ENCODE measurements at places on chromosomes 11 and 22.

DNA sequence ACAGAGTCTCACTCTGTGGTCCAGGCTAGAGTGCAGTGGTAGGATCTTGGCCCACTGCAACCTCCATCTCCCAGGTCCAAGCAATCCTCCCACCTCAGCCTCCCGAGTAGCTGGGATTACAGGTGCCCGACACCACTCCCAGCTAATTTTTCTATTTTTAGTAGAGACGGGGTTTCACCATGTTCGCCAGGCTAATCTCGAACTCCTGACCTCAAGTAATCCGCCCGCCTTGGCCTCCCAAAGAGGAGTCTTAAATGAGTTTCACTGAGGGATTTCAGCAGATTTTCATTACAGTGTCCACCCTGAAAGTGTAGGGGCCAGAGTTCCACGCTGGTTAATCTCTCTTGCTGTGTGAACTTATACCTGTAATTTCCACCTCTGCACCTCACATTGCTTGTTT is 412 bp upstream of the RPS3 start:
- no peak for DNase-seq

- DNase-seq, result no peak
These were observed 270.2 kb downstream of the CTTN start for GRCh38 chr11:70668204-70669202.

DNA sequence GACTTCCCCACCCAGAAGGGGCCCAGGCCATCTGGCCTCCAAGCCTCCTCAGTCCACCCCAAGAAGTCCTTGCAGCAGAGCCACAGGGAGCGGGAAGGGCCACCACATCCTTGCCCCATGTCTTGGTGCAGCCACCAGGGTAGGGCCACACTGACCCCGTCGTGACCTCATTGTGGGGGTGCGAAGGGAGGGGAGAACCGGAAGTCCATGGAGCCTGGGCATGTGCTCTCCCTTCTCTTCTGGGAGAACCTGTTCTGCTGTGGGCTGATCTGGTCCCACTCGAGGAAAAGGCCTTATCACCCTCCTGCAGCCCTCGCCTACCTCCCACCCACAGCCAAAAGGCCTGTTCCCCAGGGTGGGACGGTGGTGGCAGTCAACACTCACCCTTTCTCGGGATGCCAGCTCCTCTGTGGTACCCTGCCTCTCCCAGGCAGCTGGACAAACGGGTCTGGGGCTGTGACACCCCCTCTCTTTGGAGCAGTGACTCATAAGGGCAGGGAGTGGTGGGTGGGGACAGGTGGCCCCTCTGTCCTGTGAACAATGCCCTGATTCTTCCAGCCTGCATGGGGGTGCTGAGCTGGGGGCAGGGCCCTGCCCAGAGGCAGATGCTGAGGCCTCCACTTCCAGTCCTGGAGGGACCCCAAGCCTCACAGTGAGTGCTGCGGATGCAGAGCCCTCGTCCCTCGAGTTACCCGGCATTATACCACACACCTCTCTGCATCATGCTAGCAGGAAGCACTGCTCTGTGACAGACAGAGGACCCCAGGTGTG is 14.6 kb upstream of the CTSD start:
- DNase-seq, result no peak

- no peak for DNase-seq
These were observed 23.7 kb downstream of the ADAMTS8 start for GRCh38 chr11:130404727-130405126.

DNA sequence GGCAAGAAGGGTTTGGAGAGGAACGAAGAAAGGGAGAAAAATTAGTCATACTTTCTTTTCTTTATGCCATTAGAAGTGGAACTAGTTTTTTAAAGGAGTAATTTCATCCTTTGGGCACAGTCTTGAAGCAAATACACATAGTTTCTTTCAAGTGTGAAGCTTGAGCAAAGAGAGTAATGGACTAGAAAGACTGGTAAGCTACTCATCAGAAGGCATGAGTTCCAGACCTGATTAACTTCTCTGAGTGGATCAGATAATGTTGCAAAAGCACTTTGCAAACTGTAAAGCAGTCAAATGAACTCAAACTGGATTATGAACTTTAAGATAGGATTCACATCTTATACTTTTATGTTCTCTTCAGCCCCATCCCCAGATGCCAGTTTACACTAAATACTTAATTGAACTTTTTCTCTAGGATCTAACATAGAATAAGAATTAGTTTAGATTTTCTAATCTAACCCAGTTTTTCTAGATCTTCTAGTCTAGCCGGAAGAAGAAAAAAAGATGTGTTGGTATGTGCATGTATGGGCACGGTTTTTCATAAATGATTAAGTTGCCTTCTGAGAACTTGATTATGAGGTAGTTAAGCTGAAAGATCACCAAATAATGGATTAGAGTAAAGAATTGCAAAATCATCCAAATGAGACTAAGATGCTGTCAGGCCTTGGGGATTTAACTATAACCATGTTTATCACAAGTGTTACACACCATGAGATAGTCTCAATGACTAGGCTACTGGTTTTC is 2.5 kb downstream of the DDIAS start:
- no peak for DNase-seq

DNA sequence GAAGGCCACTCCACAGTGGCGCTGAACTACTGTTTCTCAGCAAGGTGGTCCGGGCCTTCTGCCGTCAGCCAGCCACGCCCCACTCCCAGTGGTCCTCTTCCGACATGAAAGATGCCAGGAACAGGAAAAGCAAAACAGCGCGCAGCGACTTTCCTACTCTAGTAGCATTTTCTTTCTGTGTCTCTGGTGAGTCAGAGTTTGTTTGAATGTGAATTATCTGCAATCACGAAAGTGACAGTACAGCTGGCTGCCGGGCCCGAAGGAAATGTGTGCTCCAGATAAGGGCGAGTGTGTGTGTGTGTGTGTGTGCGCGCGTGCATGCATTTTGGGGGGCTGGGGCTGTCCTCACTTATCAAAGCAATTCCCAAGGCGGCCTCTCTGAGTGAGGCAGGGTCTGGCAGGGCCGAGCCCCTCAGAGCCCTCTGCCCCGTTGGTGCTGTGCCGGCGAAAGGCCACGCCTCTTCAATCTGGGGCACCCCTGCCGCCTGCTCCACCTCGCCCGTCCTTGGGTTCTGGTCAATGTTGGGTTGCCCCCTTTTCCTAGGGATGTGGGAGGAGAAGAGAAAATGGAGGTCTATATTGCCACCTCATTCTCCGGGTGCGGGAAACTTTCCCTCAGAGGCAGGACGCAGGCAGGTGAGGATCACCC is 288.5 kb downstream of the KIRREL3 start:
- DNase-seq, result no peak

- DNase-seq, result no peak
These were observed 987.3 kb downstream of the BRD1 start for GRCh38 chr22:48840112-48840949.

DNA sequence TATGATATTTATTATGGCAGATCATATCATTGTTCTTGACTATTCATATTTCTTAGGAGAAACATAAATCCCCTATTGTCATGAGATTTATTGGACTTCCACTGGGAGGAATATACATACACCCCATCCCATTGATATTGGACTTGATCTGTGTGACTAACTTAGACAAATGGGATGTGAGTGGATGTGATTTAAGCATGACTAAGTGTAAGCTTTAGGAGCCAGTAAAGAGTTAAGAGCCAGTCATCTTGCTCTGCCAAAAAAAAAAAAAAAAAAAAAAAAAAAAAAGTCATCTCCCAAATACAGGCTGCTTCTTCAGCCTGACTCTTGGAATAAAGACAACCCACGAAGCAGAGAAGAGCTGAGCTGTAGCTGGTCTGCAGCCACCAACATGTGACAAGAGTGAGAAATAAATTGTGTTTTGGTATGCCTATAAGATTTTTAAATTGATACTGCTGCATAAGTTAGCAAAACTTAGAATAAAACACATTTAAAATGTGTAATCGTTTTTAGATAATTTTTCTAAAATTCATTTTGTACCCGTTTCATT is 595.0 kb upstream of the LRRC4C start:
- no peak for DNase-seq

- no peak for DNase-seq
These were observed 37.4 kb downstream of the PRR5L start for GRCh38 chr11:36333468-36333867.

- DNase-seq, result no peak
These were observed 450.1 kb upstream of the B3GAT1 start for GRCh38 chr11:134862105-134862502.

- DNase-seq, result no peak
These were observed 9.1 kb downstream of the PIWIL4 start for GRCh38 chr11:94576306-94576705.

DNA sequence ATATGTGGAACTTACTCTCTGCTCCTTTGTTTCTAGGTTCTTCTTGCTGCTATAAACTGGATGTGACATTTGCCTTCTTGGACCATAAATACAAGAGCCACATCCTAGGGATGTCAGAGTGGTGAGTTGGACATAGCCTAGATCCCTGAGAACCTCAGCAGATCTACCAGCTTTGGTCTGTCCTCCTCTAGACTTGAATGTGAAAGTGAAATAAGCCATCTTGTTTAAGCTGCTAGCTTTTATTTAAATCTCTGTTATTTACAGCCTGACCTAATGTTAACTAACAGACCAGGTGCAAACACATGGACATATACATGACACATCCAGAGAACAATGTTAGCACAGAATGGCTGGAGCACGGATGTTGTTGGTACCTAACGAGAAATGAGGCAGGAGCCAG is 36.0 kb downstream of the SLN start:
- DNase-seq, result no peak

- DNase-seq, result no peak
These were observed 23.7 kb downstream of the JAML start for GRCh38 chr11:118200901-118201680.

GRCh38 chr11:131254254-131254653 is 116.2 kb upstream of the NTM start:
- no peak for DNase-seq

- no peak for DNase-seq
These were observed 11.9 kb downstream of the RIC3 start for GRCh38 chr11:8156877-8157276.

DNA sequence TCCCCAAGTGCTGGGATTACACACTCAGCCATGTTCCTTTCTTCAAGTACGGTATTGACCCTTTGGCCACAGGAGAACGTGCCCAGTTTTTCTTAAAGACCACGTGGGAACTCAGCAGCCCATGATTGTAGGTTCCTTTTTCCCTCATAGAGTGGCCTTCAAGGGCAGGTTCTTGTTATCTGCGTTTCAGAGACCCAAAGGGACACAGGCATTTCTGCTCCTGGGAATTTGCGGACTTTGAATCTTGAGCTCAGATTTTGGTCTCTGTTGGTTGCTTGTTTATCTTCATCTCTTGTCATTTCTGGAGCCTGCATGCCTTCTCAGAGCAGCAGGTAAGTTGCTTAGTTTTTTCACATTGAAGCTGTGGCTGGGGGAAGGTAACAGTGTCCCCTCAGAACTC is 12.0 kb downstream of the MARK2 start:
- DNase-seq, result no peak

GRCh38 chr11:117563556-117563955 is 233.5 kb downstream of the DSCAML1 start:
- DNase-seq, result no peak

- no peak for DNase-seq
These were observed 1.5 kb downstream of the OR5A1 start for GRCh38 chr11:59437770-59438169.

- DNase-seq, result no peak
These were observed 24.2 kb downstream of the MRE11 start for GRCh38 chr11:94469416-94469815.

DNA sequence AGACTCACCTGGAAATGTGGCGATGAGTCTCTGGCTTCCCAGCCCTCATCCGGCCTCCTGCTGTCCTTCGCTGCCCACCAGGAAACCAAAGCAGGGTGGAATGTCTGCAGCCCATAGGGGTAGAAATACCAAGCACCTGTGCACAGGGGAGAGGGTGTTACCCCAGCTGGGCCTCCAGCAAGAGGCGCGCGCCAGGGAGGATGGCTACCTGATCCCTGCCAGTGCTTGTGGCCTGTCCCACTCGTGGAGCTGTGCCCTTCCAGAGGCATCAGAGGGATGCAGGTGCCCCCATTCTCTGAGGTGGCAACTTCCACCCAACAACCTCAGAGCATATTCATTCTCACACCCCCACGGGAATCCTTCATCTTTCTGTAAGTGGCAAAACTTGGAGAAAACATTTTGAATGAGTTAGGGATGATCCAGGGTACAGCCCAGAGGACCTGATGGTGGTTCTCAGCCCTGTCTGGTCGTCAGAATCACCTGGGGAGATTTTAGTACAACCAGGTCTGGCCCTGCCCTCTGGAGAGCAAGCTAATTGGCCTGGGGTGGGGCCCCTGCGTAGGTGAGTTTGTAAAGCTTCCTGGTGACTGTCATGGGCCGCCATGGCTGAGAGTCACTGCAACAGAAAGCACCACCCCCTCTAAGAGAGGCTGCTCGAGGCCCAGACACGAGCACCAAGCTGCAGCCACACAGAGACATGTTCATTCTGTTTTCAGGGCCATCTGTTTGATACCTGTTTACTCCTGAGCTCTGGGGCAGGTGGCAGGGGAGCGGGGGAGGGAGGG is 9.9 kb downstream of the SUN2 start:
- no peak for DNase-seq

- no peak for DNase-seq
These were observed 12.8 kb downstream of the ZMAT5 start for GRCh38 chr22:29753808-29754657.

DNA sequence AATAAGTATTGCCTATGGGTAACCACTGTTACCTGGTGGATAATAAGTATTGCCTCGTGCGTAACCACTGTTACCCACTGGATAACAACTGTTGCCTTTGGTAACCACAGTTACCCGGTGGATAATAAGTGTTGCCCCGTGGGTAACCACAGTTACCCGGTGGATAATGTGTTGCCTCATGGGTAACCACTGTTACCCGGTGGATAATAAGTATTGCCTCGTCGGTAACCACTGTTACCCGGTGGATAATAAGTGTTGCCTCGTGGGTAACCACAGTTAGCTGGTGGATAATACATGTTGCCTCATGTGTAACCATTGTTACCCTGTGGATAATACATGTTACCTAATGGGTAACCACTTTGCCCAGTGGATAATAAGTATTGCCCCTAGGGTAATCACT is 9.8 kb upstream of the NXPE4 start:
- no peak for DNase-seq

DNA sequence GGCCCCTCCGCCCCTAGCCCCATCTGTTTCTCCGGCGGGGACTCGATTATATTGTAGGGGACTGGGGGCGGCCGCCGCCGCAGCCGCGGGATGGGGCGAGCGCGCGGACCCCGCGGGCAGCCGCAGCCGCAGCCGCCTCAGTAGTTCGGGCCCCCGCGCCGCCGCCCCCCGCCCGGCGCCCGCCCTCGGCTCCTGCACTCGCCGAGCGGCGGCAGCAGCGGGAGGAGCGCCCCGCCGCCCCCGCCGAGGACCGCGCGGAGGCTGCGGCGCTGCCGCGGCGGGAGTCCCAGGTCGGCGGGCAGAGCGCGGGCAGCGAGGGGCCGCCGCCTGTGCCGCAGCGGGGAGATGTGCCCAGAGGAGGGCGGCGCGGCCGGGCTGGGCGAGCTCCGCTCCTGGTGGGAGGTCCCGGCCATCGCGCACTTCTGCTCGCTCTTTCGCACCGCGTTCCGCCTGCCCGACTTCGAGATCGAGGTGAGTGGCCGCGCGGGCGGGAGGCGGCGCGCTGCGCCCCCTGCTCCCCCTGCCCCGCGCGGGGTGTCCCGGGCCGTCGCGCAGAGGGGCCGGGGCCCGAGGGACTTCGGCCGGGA is at the start of gene CECR2:
Gene CECR2, plus strand, starts transcription at position 22 of the 587 bp plus-strand sequence. Its CDS starts 324 bp downstream, at position 346.
- peak; percentile 63 for DNase-seq

GRCh38 chr11:108817976-108818375 is 153.1 kb downstream of the DDX10 start:
- DNase-seq, result no peak

GRCh38 chr11:64711138-64711955 is 11.7 kb downstream of the NRXN2 start:
- DNase-seq, result no peak

Data from hippocampal formation (tissue), 2 donors.